ENCODE measurements at places on chromosomes 2 and 18.

DNA sequence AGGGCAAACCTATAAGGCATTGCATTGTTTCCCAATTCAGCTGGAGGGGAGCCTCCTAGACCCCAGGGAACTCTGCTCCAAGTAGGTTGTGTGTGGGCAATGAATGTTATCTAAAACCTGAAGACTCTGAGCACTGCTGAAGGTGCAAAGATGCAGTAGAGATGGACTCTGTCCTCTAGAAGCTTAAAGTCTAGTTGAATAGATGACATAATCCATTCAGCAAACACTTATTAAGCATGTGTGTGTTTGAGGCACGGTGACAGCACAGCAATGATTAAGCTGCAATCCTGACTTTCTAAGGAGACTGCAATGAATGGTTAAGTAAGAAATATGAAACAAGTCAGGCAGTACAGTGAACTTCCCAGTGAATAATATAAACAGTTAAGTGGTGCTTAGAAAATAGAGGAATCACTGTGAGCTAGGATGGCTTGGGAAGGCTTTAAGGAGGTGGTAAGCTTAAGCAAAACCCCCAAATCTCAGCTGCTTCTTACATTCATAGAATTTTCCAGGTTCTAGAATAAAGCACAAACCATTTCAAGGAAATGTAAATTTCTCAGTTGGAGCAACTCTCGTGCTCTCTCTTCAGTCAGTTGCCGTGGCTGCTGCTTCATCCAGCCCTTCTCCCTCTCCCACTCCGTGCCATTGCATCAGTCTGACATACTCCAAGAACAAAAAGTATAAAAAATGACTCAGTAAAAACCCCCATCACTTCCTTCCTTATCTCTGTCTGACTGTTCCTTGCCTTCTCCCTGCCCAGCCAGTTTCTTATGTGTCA is 19.1 kb downstream of the MXD1 start:
- peak; percentile 88 for DNase-seq

DNA sequence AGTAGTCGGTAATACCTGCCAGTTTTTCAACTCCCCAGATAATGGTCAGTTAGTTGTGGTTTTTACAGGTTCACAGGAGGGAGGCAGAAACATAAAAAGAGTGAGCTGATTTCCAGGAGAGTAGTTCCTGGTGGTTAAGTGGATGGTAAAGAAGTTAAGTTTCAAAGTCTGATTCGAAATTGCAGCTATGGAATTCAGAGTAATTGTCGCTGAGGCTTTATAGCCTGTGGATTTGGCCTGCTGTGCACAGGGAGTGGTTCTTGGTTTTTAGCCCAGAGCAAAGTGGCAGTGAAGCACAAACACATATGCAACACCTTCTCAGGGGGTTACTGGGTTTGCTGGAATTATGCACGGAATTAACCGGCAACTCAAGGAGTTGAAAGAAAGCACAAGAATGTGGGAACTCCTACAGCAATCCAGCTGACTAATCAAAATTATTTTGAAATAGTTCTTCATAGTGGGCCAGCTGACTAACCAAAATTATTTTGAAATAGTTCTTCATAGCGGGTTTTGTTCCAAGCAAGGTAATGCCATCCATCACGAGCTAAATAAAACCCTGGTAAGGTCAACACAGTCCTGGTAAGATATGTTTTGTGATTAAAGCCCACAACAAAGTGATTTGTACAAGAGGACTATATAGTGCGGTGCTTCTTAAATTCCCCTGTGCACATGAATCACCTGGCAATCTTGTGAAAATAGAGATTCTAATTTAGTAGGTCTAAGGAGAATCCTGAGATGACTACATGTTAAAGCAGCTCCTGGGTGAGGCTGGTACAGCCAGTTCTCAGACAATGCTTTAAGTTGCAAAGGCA is 94.4 kb downstream of the SGPP2 start:
- DNase-seq: peak; percentile 60

- DNase-seq: peak; percentile 56
These were observed 178.9 kb upstream of the SERPINE2 start for GRCh38 chr2:224217962-224218347.

- DNase-seq: peak; percentile 43
These were observed 294.6 kb upstream of the SLC14A2 start for GRCh38 chr18:45320724-45321123.

DNA sequence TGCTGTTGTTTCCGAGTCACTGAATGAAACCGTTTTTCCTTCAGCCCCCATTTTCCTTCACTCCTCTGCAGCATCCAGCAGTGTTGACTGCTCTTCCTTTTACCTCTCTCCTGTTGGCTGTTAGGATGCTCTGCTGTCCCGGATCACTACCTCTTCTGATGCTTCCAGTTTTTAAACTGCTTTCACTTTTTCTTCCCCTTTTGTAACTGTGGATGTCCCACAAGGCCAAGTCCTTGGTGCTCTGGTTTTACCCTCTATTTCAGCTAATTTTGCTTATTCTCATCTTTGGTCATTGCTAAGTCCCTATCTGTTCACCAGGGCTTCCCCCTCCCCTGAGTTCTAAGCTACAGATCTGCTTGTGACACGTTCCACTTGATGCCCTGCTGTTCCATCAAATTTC is 39.4 kb upstream of the MAP4K3 start:
- DNase-seq: no peak

DNA sequence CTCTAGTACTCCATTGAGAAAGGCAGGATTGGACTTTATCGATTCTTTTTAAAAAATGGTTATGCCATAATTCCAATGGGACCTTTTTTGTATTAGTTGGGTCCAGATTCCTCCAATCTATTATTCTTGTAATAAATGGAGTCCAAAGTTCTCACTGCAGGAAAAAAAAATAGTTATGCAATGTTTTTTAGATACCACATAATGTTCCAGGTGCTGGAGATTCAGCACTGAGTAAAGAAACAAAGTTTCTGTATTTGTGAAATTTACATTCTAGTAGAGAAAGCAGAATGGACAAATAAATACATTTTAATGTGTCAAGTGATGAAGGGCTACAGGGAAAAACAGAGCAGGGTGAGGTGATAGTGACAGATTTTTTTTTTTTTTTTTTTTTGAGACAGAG is 78.5 kb upstream of the MYCN start:
- no peak for DNase-seq

GRCh38 chr2:54561010-54561409 is 104.9 kb downstream of the SPTBN1 start:
- DNase-seq: no peak

DNA sequence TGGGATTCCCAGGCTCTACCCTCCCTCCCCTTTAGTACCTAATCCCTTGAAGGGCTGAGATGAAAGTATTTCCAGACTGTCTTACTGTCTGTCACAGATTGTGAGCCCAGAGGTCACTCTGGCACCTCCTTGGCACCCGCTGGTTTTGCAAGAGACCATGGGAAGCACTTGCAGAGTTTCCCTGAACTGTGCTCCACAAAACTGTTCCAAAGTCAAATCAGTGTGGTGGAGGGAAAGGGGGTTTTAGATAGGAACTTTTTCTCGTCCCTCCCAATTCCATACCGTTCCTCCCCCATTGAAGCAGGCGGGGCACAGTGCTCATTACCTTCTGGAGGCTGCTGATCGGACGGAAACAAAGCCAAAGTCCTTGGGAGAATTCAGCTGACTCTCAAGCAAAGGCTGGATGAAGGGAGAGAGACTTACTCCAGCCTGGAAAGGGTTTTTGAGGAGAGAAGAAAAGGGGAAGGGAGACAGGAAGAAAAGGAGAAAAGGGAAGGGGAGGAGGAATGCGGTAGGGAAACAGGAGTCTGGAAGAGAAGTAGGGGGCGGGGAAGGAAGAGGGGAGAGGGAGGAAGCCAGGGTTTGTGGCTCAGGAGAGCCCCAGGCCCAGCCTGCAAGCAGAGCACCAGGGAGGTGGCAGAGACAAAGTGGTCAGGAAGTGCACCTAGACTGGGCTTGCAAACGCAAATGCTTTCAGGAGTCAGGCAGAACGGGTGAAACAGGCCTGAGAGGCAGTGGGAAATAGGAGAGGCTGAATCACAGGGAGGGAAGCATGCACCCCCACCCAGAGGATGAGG is 88.4 kb upstream of the SP3 start:
- DNase-seq: no peak

- peak; percentile 62 for DNase-seq
These were observed 61.2 kb downstream of the ACYP2 start for GRCh38 chr2:54176577-54176976.

GRCh38 chr2:6384341-6384740 is 481.4 kb downstream of the CMPK2 start:
- no peak for DNase-seq

- peak; percentile 70 for DNase-seq
These were observed 92.9 kb downstream of the ZEB2 start for GRCh38 chr2:144426981-144427479.

GRCh38 chr2:99727199-99727598 is 237.4 kb upstream of the REV1 start:
- no peak for DNase-seq

DNA sequence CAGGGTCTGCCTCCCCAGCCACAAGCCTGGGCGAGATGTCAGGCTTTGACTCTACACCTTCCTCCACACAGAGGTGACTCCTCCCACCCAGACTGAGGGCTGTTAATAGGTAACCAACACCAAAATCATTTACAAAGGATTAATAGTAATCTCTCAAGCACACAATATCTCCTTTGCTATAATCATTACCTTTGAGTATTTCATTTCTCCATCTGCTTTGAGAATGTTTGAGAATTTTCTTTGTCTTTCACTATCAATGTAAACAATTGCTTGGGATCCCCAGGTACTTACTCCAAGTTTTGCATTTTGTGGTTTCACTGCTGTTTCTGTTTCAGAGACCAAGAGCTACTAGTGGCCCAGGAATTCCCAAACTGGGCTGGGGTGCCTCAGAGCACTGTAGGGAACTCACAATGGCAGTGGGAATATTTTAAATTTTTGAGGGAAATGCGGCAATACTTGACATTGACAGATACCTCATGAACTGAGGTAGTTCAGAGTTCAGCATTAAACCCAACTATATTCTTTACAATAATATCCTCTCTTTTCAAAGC is 166.4 kb upstream of the MGAT5 start:
- no peak for DNase-seq

DNA sequence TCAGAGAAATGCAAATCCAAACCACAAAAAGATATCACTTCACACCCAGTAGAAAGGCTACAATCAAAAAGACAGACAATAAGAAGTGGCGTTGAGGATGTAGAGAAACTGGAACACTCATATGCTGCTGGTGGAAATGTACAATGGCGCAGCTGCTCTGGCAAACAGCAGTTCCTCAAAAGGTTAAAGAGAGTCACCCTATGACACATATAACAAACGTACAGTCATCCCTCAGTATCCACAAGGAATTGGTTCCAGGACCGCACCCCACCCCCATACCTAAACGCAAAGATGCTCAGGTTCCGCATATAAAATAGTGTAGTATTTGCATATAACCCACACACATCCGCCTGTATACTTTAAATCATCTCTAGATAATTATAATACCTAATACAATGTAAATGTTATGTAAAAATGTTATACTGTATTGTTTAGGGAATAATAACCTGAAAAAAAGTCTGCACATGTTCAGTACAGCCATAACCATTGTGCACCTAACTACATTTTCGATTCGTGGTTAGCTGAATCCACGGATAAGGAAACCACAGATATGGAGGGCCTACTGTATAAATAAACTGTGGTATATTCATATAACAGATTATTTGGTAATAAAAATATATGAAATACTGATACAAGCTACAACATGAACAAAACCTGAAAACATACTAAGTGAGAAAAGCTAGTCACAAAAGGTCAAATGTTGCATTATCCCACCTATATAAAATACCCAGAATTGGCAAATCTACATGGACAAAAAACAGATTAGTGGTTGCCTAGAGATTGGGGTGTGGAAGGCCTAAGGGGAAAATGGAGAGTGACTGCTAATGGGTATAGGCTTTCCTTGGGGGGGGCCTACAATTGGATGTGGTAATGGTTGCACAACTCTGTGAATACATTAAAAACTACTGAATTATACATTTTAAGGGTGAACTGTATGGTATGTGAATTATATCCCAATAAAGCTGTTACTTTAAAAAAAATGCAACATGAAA is 37.5 kb downstream of the UXS1 start:
- no peak for DNase-seq

DNA sequence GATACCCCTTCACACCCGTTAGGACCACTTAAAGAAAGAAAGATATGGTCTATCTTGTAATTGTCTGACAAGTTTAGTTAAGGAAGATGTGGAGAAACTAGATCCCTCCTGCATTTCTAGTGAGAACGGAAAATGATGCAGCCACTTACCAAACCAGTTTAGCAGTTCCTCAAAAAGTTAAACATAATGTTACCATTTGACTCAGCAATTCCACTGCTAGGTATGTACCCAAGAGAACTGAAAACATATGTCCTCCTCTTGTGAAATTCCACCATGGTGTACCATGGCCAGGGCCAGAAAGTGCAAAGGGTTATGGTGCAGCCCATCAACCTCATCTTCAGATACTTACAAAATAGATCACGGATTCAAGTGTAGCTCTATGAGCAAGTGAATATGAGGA is 79.0 kb upstream of the ID2 start:
- DNase-seq: no peak

GRCh38 chr2:29006092-29006979 is 25.2 kb downstream of the TOGARAM2 start:
- no peak for DNase-seq

- DNase-seq: peak; percentile 25
These were observed 116.5 kb upstream of the SERTAD2 start for GRCh38 chr2:64770137-64770780.

DNA sequence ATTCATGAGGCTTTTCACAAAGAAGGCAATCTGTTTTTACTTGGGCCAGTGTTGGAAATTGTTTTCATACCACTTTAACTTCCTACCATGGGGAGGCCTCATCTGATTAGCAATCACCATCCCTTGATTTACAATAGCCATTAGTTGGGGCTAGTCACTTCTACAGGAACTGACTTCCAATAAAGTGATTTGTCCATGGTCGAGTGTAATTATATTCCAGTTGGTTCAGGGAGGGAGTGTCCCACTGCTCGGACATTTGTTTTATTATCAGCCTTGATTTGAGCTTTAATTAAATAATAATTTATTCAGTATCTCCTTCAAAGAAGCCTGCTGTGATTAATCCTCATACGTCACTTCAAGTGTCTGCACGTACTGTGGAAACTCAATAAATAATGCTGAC is 233.9 kb upstream of the CNTNAP5 start:
- DNase-seq: no peak

GRCh38 chr2:231666171-231667095 is 41.9 kb upstream of the PTMA start:
- peak; percentile 94 for DNase-seq

DNA sequence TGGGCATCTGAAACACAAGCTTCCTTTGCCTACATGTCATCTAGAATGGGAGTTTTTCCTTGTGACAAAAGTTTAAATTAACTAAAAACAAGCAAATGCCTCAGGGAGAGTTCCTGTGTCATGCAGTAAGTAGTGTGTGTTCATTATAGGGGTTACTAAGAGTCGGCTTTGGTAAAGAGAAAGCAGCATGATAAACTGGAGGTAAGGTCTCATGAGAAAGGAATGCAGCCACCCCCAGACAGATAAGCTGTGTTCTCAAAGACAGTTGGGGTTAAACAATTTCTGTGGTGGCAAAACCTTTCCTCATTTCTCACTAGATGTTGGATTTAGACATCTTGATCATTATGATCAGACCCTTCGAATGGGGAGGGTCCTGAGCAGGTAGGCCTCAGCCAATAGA is 129.7 kb downstream of the MAP4K4 start:
- peak; percentile 86 for DNase-seq

Measured in fibroblast of skin of abdomen (primary cell).